ENCODE measurements at places on chromosomes 1 and 21.

DNA sequence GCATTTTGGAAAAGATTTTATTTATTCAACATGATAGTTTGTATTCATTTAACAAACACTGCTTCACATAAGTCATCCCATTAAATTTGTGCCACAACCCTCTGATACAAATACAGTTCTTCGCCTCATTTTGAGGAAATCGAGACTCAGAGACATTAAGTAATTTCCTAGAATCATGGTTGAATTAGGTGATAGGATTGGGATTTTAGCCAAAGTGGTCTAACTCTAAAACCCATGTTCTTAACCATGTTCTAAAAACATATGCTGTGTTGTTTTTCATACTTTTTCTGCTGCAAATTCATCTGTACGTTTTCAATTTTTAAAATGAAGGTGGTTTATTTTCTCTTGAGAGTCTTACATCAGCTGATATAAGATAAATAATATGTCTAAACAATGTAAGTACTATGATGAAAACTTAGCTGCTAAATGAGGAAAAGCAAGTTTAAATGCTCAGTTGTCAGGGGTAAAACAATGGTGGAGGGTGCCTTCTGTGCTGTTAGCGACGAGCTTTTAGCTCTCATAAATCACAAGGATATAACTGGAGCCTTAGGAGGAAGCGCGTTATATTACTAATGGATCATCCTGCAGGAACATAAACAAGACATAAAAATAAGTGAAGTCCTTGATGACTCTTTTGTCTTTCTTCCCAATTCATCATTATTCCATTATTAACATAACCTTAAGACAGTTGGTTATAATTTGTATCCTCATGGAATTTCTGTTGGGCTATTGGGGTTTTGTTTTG lies 97.7 kb downstream of the CACHD1 start:
- no peak overlapping the region for H3K27ac ChIP-seq
- peaks cover 3% of the 10 kb centered on the region for H3K36me3 ChIP-seq
- H3K4me1 ChIP-seq: no peaks in the 10 kb centered on the region
- no peak overlapping the region for H3K4me3 ChIP-seq
- no peak for DNase-seq

DNA sequence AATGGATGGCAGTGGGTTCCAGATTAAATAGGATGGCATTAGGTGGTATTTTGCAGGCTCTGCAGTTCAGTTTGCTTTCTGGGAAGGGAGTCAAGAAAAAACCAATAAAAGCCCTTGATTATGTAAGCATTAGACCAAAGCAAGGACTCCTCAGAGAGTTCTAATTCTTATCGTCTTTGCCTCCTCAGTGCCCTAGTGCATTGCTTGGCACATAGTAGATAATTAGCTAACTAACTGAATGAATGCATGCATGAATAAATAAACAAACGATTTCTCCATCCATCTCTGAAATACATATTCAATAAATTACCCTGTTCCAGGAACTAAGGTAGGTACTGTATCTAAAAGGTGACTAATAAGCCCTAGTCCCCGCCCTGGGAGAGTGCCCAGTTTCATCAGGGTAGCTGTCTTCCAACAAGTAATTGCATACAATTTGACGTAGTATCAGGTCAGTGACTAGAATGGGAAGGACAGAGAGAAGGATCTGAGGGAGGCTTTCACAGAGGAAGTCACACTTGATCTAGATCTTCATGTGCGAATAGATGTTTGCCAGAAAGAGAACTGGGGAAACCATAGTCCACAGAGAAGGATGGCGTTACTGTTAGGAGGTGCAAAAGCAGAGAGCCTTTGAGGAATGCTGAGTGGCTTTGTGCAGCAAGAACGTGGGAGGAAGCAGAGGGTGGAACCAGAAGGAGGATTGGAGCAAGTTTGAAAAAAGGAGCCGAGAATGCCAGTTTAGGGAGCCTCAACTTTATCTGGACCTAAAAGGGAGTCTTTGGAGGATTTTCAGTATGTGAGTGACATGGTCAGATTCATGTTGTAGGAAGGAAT lies 111.4 kb downstream of the TBX19 start:
- no peaks in the 10 kb centered on the region for H3K27me3 ChIP-seq
- no peaks in the 10 kb centered on the region for H3K36me3 ChIP-seq
- peaks cover 27% of the 10 kb centered on the region for H3K4me1 ChIP-seq
- H3K4me3 ChIP-seq: no peak overlapping the region
- H3K27ac ChIP-seq: no peak overlapping the region

GRCh38 chr1:21605964-21606705 lies 63.0 kb downstream of the RAP1GAP start:
- peaks cover 25% of the 10 kb centered on the region for H3K27me3 ChIP-seq
- peaks cover 10% of the 10 kb centered on the region for H3K4me1 ChIP-seq
- H3K27ac ChIP-seq: no peak overlapping the region
- no peak overlapping the region for H3K4me3 ChIP-seq
- no peak for DNase-seq

- H3K4me3 ChIP-seq: no peak overlapping the region
- no peaks in the 10 kb centered on the region for H3K27me3 ChIP-seq
- no peak for DNase-seq
- H3K36me3 ChIP-seq: peaks cover 14% of the 10 kb centered on the region
These were observed 182.4 kb downstream of the DISC1 start for GRCh38 chr1:231808990-231809389.
